ENCODE measurements at places on chromosomes 1 and 21.

GRCh38 chr1:174572771-174573170 is 125.0 kb downstream of the GPR52 start:
- no peak for DNase-seq

DNA sequence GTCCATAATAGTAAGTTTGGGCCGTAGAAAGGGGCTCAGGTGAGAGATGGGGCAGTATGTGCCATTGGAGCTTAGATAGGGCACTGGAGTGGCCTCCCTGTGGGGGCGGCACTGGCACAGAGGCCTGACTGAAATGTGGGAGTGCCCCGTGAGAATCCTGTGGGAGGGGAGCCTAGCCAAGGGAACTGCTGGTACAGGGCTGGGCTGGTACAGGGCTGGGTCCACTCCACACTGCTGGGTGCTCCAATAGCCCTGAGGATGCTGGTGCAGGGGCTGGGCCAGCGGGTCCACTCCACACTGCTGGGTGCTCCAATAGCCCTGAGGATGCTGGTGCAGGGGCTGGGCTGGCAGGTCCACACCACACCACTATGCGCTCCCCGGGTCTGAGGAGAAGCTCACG is 44.8 kb upstream of the PWP2 start:
- DNase-seq, result no peak

DNA sequence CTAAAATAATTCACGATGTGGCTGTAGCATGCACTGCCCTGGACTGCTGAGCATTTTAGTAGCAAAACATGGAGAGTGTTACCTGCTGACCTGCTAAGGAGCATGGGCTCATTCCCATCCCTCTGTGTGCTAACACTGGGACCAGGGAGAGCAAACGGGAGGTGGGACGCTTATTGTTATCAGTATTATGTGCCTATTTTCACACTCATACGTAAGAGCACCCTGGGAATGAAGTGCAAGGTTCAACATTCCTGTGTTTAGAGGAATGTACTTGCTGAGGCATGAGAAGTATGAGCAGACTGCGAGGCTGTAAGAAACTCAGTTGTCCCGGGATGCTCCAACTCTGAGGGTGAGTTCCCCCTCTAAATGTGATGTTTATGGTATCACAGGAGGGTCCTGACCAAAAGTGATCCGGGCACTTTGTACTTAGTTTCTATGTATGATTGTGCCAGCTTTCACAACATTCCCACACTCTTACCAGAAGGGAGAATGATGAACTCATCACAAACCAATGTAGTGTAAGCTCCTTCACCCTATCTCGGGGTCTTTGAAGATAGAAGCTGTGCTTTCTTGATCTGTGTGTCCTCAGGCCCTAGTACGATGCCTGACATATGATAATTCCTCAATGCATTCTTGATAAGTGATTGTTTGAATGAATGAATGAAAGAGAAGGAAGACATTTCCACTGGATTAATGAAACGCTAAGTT is 164.8 kb downstream of the KCNJ6 start:
- DNase-seq, result no peak

GRCh38 chr1:116667575-116668105 is at the start of gene IGSF3:
IGSF3 (minus strand) TSS chr1:116667733; CDS start chr1:116666326, 1,407 bp downstream.
- DNase-seq, result peak; percentile 16

DNA sequence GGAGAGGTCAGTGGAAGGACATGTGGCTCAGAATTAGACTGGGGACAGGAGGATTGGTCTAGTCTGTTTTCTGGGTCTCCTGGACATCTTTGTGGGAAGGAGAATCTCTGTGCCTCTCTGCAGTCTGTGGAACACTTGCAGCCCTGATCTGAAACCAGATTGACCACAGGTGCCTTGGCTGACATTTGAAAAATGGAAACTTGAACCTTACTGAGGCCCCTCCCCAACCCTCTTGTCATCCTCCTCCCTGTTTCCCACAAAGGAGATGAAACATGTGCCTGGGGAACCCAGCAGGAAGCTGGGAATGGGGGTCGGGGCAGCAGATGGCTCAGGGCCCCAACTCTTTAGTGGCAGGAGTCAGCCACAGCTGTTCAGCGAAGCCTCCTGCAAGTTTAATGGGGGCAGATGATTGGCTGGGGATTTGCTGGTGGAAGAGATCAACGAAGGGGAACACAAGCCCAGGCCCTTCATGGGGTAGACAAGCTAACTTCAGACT is 18.1 kb downstream of the VASH2 start:
- DNase-seq, result no peak

GRCh38 chr1:232477728-232478127 is 152.2 kb downstream of the SIPA1L2 start:
- DNase-seq, result no peak

GRCh38 chr1:20668581-20668980 is 7.4 kb upstream of the DDOST start:
- DNase-seq, result no peak

DNA sequence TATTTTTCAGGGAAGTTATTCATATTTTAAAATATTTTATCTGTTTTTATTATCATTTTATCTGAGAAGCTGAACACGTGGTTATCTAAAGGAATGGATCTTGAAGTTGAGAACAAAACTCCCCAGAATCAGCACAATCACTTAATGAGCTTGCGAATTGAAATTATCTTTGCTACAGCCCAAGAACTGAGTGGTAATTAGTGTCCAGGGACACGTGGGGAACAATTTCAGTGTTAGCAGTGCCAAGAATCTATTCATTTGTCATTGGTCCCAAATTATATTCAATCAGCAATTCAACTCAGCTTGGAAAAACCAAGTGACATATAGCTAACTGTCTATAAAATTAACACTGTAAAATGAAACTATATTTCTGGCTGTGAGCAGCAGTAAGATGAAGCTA is 197.6 kb upstream of the UBE2U start:
- no peak for DNase-seq

DNA sequence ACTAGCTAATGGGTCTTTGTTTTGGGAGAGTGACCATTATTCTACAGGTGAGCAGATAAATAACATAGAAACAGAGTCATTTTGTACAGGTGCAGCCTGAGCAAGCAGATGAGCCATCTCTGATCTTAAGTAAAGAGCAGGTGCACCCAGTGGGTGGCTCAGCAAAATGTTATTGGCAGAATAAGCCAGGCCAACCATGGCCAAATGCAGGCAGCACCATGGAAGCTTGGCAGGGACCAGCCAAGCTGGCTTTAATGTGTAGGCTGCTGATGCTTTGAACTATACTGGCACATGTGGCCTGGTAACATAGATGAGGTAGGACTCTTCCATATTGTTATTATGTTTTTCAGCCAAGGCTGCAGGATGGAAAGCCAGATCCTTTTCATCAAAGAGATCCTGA is 553.3 kb upstream of the ZRANB2 start:
- DNase-seq, result no peak

- no peak for DNase-seq
Observed at GRCh38 chr1:178356299-178356698, 140.5 kb downstream of the CLEC20A start.

- no peak for DNase-seq
Observed at GRCh38 chr1:225870911-225871310, 11.3 kb downstream of the TMEM63A start.

- DNase-seq, result no peak
Observed at GRCh38 chr1:182193908-182194550, 132.5 kb upstream of the ZNF648 start.

Measured in stimulated activated CD4-positive, alpha-beta T cell treated with anti-CD3 and anti-CD28 coated beads, Interleukin-1b, Interleukin-23, amount 100 ng/mL, for 4 hours (primary cell).